ENCODE measurements at places on chromosomes 7 and 10.

DNA sequence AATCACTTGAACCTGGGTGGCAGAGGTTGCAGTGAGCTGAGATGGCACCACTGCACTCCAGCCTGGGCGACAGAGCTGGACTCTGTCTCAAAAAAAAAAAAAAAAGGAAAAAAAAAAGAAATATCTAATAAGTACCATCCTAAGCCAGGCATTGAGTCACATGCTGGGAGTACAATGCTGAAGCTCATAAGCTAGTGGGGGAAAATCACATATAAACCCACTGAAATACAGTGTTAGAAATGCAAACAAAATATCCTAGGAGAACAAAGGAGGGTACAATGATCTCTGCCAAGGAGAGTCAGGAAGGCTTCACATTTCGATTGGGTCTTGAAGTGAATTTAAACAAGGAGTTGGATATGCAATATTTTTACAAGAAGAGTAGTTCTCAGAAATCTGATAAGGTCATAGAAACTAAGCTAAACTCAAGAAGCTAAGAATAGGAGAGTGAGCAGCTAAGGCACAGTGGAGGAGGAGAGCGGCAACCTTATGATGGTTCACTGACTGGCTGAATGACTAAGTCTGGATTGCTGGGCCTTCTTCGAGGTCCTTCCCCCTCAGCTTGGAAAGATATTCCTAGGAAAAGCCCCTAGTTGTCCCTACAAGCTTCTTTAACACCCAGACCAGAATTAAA lies 115.5 kb downstream of the PHTF2 start:
- DNase-seq: no peak

DNA sequence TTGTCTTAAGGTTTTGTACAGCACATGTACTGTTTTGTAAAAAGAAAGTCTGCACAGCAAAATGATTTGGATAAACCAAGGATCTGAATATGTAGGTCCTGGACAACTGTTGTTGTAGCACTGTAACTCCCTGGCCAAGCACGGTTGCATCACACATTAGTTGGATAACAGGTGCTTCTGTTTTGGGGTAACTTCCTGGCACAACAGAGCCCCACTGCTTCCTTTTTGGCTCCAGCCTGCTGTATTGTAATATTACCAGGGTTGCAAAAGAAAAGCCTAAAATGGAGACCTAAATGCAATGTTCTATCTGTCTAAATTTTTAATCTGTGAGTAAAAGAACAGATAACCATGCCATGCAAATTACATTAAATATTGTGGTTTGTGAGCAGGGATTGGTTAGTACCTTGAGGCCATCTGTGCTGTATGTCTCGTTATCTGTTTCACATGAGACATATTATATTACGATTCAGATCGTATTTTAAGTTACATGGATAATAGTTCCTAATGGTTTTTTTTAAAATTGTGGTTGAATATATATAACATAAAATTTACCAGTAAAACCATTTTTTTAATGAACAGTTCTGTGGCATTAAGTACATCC lies 27.5 kb upstream of the WAC start:
- DNase-seq: no peak

GRCh38 chr7:106313456-106313901 lies 28.7 kb upstream of the NAMPT start:
- DNase-seq: no peak

- DNase-seq: no peak
Measured at GRCh38 chr7:40979296-40979695, 723.6 kb downstream of the INHBA start.

DNA sequence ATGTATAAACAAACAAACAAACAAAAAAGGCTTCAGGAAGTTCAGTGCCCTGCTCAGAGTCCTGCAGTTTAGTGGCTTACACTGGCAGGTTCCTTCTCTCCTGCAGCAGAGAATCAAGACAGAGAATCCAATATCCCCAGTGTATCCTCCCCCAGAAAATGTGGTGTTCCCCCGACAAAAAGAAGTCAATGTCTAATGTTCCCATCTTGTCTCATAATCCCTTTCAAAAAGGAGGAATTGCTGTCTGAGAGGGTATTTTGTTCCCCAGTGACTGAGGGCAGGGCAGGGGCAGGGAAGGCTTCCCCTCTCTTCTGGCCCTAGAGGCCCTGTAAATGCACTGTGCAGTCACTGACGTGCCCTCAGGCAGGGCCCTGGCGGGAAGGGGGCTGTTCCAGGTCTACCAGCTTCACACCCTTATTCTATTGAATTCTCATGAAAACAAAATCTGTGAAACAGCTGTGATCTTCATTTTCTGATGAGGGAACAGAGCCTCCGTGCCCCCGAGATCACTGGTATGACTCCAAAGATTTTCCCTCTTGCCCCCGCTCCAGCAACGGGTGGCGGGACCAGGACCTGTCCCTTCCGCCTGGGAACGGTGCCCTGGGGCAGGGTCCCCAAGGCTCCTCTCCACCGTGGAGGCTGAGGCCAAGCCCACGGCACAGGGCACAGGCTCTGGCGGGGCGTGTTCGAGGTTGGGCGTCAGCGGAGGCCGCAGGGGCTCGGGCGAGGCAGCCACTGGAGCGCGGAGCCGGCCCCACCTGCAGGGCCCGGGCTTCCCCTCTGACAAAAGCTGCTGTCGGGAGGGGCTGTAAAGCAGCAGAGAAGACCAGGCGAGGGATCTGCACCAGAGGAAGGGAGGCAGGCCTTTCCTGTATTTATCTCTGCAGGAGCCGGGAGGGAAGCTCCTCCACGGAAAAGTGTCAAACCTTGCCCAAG lies 13.4 kb upstream of the WDFY4 start:
- DNase-seq: no peak

GRCh38 chr7:157205438-157205837 lies 66.7 kb downstream of the UBE3C start:
- no peak for DNase-seq

DNA sequence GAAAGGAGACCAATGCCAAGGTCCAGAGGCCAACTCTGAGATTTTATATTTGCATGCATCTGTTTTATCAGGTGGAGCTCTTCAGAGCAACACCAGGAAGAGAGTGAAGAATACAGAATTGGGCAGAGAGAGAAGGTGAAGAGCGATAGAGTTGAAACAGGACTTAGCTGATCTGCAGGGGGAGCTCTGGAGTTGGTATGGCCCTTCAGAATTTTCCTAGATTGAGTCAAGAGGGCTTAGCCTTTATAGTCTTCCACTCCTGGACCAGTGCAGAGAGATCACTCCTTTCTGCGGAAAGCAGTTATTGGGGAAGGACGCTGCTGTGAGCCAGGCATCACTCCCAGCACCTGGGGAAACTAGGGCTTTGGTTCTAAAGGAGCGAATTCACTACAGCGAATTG lies 105.0 kb upstream of the DGKB start:
- DNase-seq: no peak

- DNase-seq: no peak
Measured at GRCh38 chr10:103748020-103748419, 107.4 kb downstream of the SH3PXD2A start.

GRCh38 chr10:24034571-24034970 lies 174.4 kb upstream of the KIAA1217 start:
- no peak for DNase-seq

GRCh38 chr10:30656233-30656632 lies 26.7 kb upstream of the LYZL2 start:
- DNase-seq: no peak

DNA sequence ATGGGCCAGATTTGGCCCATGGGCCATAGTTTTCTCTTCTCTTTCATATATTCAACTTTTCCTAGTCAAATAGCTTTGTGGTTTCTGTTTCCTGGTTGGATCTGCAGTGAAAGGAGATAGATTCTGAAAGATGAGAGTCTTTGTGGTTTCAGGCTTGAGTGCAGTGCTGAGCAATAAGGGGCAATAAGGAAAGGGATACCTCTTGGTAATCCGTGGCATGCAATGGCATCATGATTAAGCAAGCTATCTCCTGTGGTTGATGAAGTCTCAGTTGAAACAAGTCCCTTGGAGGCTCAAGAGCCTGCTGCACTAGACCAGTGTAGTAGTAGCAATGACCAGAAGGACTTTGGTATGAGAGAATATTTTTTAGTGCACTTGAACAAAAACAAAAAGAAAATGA lies 187.7 kb upstream of the CNTNAP2 start:
- DNase-seq: no peak

- no peak for DNase-seq
Measured at GRCh38 chr7:114182837-114183236, 231.8 kb upstream of the FOXP2 start.

- DNase-seq: no peak
Measured at GRCh38 chr10:113986316-113986715, 57.4 kb upstream of the ADRB1 start.

DNA sequence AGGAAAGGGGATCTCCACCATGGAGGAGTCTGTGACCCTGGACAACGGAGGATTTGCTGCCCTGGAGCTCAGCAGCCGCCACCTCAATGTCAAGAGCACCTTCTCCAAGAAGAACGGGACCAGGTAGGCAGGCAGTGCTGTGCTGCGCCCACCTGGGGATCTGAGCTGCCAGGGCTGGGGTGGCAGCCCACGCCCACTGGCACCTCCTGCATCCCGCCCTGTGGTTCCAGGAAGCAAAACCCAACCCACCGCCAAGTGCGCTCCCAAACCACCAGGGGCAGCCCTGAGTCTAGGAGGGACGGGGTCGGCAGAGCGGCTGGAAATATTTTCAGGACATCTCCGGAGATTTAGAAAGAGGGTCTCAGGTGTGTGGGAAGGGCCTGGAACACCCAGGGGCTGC lies 440.3 kb upstream of the FOXK1 start:
- DNase-seq: no peak

- no peak for DNase-seq
Measured at GRCh38 chr7:54416678-54417077, 125.5 kb upstream of the VSTM2A start.

DNA sequence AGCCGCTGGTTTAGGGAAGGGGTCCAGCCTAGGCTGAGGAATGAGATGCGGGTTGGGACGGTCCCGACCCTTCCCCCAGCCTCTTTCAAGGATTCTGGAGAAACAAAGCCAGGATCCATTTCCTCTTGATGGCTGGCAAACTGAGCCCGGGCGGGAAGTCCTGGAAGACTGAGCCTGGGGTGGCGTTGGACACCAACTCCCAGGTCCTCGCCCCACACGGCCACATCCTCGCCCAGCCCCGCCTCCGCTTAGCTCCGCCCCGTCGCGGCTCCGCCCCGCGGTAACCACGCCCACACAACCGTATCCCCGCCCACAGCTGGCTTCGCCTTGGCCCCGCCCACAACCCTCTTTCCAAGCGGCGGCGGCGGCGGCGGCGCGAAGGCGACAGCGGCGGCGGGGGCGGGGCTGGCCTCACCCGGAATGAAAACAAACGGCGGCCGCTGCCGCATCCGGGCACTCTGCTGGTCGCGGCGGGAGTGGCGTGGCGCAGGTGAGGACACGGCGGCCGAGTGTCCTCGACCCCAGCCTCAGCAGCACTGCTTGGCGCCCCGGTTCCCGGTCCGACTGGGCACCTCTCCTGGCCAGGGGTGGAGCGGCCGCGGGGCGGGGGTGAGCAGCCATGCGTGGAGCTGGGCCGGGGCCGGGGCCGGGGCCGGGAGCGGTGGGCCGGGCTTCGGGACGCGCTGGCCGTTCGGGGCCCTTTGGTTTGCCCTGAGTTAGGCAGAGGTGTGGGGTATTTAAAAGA lies at the start of gene NUB1:
Gene NUB1, plus strand, starts transcription at position 456 of the 745 bp plus-strand sequence. CDS start 3,538 bp downstream, outside the sequence.
- DNase-seq: peak; percentile 91

DNA sequence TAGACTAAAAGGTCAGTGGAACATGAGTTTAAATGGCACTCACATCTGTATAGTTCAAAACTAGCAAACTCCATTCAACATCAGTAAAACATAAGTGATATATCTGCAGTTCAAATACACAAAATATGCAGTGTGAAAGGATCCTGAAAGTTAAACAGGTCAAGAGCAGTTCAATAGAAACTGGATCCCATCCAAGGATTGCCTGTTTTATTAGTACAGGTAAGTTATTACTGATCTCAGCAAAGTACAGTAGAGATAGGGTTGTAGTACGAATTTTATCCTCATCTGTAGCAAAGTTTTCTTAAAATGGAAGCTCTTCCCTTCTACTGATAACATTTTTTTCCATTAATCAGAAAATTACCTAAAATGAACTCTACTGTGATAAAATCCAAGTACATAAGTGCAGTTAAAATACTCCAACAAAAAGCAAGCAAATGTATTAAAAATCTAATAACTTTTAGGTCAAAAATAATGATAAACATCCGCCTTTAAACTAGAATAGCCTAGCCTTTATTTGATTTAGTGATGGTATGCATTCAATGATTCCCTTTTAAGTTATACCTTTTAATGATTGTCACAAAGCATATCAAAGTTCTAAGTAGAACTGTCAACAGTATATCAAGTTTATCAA lies 2.2 kb downstream of the ZNF800 start:
- no peak for DNase-seq

DNA sequence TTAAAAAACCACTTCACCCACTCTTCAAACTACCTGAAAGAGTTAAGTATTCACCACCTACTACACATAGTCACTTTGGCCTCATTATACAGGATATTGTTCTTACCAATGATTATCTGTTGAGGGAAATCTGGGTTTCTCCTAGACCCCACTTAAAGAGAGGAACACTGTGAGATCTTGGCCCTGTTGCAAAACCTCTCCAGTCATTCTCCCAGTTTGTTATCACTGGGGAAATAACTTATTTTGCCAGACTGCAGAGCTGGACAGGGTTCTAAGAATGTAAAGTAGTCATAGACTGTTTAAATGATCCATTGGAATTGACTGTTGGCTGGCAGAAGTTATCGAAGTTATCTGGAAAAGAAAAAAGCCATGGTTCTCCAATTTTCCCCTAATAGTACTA lies 143.8 kb downstream of the HGF start:
- DNase-seq: no peak

Data from stimulated activated CD8-positive, alpha-beta memory T cell treated with anti-CD3 and anti-CD28 coated beads, Interleukin-2, amount 100 ng/mL, for 48 hours (primary cell).